ENCODE measurements at places on chromosomes 16 and 17. TPM values are rescaled to one million over a fixed set of nuclear protein-coding genes. Genes with fewer than 3 reads are reported as not detected.

DNA sequence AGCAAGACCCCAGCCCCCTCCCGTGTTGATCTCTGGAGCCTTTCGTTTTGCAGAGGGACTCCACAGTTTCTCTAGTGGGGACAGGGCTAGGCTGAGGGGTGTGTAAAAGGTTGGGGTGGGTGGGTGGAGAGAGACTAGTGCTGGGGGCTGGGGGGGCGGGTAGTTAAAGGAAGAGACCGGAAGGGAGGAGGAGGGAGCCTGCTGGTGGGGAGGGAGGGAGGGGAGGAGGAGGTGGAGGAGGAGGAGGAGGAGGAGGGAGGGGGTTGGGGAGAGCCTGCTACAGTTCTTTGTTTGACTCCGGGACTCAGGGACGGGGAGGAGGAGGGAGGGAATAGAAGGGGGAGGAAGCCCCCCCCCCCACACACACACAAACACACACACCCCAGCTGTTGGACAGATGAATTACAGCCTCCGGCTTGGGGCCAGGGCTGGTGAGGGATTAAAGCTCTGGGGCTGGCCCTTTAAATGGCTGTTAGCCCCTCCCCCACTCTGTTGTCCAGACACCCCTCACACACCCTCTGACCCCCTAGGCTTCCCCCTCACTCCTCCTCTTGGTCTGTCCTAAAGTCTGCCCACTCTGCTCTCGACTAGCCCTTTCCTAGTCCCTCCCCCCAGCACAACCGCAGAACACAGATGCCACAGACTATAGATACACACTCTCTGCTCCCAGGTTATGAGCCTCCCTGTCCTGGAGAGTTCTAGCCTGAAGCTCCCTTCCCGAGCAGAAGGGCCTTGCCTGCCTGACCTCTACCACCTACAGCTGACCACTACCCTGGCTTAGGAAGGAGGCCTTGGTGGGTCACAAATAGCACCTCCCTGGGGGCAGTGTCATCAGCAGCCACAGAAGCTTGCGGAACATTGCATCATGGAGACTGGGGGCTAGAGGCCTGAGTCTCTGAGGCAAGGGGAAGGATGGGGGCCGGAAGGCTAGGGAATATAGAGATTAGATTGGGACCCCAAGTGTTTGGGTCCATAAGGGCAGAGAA, 4.4 kb downstream of the KDM6B start:
- peaks cover 69% of the 10 kb centered on the region for H3K4me1 ChIP-seq
- H3K27me3 ChIP-seq = no peaks in the 10 kb centered on the region
- peak; percentile 90 for DNase-seq

DNA sequence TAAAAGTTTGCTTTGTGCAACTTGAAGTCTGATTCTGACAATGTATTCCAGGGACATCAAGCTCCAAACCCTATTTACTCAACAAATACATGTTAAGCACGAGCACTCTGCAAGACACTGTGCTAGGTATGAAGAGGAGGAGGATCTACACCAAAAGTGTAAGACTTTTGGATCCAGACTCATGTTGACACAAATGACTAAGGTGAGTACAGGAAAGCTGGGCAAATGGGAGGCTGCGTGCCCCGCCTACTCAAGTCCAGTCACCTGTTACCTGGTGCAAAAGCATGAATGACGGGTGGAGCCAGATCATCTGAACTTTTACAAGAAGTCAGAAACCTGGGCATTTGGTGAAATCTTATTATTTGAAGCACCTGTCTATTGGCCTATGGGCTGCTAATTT, 120.7 kb downstream of the ABCC12 start:
- H3K27ac ChIP-seq = no peak overlapping the region
- no peaks in the 10 kb centered on the region for H3K4me1 ChIP-seq
- H3K36me3 ChIP-seq = no peaks in the 10 kb centered on the region
- H3K4me3 ChIP-seq = no peak overlapping the region

DNA sequence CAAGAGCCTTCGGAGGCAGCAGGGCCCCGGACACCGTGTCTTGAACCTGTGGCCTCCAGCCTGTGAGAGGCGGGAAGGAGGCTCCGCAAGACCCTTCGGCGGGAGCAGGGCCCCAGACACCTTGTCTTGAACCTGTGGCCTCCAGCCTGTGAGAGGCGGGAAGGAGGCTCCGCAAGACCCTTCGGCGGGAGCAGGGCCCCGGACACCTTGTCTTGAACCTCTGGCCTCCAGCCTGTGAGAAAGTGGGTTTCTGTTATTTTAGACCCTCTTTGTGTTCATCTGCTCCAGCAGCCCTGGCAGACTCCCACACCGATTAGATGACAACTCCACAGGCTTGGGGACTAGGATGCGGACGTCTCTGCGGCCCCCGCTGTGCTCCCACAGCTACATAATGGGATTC, 30.0 kb downstream of the FBXO31 start:
- H3K36me3 ChIP-seq = peaks cover 51% of the 10 kb centered on the region
- no peaks in the 10 kb centered on the region for H3K27me3 ChIP-seq
- no peak overlapping the region for H3K4me3 ChIP-seq
- peaks cover 30% of the 10 kb centered on the region for H3K4me1 ChIP-seq
- H3K27ac ChIP-seq = no peak overlapping the region
- DNase-seq = no peak

GRCh38 chr16:83532634-83533033, 275.1 kb upstream of the HSBP1 start:
- H3K36me3 ChIP-seq = no peaks in the 10 kb centered on the region
- DNase-seq = no peak
- no peak overlapping the region for H3K4me3 ChIP-seq
- no peaks in the 10 kb centered on the region for H3K27me3 ChIP-seq
- no peak overlapping the region for H3K27ac ChIP-seq

DNA sequence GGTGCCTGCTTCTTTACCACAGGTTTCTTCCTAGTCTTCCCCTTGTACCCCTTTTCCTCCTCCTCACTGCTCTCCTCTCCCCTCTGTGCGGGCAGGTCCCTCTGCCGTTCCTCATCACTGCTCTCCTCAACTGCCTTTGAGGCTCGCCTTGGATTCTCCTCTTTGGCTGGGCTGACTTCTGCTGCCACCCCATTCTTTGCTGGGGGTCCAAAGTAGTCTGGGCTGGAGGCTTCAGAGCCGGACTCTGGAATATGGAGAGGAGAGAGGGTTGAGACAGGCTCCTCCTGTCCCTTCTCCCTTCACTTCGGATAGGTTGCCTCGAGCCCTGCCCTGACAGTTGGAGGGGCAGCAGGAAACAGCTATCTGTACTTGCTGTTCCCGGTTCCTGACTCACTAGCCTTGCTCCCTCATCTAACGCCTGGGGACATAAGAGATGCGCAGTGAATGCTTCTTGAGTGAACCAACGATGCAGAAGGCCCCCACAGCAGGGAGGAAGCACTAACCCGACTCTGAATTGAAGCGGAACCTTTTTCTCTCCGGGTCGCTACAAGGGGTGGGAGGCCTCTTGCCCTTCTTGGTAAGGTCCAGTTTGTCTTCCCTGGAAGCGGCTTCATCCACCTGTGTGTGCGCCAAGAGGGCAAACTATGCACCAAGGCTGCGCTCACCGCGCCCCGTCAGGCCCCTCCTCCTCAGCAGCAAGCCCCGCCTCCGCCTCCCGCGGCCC, 655 bp downstream of the HIRIP3 start:
- H3K4me3 ChIP-seq = peak overlapping the region; percentile 98
- peaks cover 58% of the 10 kb centered on the region for H3K36me3 ChIP-seq
- H3K4me1 ChIP-seq = peaks cover 26% of the 10 kb centered on the region
- no peaks in the 10 kb centered on the region for H3K27me3 ChIP-seq
- no peak for DNase-seq
- H3K27ac ChIP-seq = peak overlapping the region; percentile 95

GRCh38 chr17:68596411-68596945, 4.7 kb downstream of the FAM20A start:
- no peaks in the 10 kb centered on the region for H3K36me3 ChIP-seq
- peaks cover 18% of the 10 kb centered on the region for H3K27me3 ChIP-seq
- H3K4me1 ChIP-seq = peaks cover 16% of the 10 kb centered on the region
- no peak overlapping the region for H3K27ac ChIP-seq
- no peak for DNase-seq

GRCh38 chr17:80101946-80102663, 724 bp downstream of the GAA start:
- peak overlapping the region; percentile 64 for H3K27ac ChIP-seq
- DNase-seq = no peak
- no peaks in the 10 kb centered on the region for H3K27me3 ChIP-seq

MYO15A gene
- total RNA-seq = 1.8 TPM
